ENCODE measurements at places on chromosomes 5 and 9. TPM values are rescaled to one million over a fixed set of nuclear protein-coding genes. Genes with fewer than 3 reads are reported as not detected.

GRCh38 chr9:113931140-113931539, 55.0 kb downstream of the ZNF618 start:
- DNase-seq: no peak

PCDHGB2 gene
- 8.9 TPM for total RNA-seq

DNA sequence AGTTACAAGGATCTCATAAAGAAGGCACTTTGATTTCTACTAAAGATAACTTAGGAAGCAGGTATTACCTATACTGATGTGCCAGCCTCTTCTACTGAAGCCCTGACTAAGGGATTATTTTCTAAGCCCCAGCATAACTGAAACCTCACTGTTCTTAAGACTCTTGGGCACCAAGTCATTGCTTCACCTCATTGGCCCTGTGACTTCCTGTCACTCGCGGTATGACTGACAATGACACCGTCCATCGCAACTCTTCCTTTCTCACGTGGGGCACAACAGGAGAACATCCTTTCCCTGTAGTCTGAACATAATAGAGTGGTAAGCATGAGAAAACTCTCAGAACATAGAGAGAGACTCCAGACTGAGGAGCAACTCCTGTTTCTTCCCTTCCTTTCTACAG, 6.4 kb downstream of the OR2V2 start:
- no peak for DNase-seq

GRCh38 chr9:106283769-106284168, 579.2 kb upstream of the ZNF462 start:
- DNase-seq: no peak

C5orf58 gene
- total RNA-seq: not detected

GRCh38 chr9:118985851-118986250, 383.4 kb downstream of the BRINP1 start:
- DNase-seq: no peak

GFM2 gene
- total RNA-seq: 67.7 TPM

- DNase-seq: no peak
Observed at GRCh38 chr5:142320430-142320738, 4.4 kb downstream of the SPRY4 start.

DNA sequence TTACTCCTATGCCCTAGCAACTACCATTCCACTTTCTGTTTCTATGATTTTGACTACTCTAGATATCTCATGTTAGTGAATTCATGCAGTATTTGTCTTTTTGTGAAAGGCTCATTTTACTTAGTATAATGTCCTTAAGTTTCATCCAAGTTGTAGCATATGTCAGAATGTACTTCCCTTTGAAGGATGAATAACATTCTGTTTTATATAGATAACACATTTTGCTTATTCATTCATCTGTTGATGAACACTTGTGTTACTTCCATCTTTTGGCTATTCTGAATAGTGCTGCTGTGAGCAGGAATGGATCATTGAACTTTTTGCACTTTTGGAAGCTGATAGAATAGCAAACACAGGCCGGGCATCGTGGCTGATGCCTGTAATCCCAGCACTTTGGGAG, 140.2 kb upstream of the MYO10 start:
- DNase-seq: no peak
